ENCODE measurements at places on chromosomes 7 and 10. TPM values are rescaled to one million over a fixed set of nuclear protein-coding genes. Genes with fewer than 3 reads are reported as not detected.

DNA sequence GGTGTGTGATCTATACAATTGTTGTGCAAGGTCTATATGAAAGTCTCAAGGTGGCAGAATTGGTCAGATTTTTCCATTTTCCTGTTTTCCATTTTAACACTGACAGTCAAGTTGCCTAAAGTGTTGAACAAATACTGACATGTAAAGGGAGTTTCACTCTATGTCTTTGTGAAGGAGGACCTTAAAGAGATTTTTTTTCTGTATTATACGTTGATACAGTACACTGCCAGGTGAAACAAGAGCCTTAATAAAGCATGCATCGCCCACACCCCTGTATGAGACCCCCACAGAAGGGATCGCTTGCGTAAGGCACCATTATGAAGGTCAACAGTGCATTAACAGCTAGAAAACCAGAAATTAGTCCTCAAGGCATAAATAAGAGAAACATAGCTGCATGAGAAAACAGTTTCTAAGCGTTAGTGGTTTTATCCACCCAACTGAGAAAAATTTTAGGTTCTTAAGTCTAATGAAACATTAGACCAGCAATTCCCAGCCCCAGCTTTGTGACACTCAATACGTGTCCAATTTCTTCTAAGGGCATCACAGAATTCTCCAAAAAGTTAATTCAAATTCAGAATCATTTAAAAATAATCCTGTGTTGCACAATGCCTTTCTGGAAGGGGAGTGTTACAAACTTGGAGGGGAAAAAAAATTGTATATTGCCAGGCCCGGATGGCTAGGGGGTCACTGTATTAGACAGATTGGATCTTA, 6.9 kb downstream of the KLF6 start:
- DNase-seq = no peak
- H3K27me3 ChIP-seq = no peaks in the 10 kb centered on the region
- peak overlapping the region; percentile 61 for H3K4me3 ChIP-seq

GRCh38 chr10:124523901-124524300, 62.3 kb downstream of the LHPP start:
- no peaks in the 10 kb centered on the region for H3K36me3 ChIP-seq
- no peaks in the 10 kb centered on the region for H3K27me3 ChIP-seq
- H3K4me3 ChIP-seq = no peak overlapping the region
- no peaks in the 10 kb centered on the region for H3K4me1 ChIP-seq

DNA sequence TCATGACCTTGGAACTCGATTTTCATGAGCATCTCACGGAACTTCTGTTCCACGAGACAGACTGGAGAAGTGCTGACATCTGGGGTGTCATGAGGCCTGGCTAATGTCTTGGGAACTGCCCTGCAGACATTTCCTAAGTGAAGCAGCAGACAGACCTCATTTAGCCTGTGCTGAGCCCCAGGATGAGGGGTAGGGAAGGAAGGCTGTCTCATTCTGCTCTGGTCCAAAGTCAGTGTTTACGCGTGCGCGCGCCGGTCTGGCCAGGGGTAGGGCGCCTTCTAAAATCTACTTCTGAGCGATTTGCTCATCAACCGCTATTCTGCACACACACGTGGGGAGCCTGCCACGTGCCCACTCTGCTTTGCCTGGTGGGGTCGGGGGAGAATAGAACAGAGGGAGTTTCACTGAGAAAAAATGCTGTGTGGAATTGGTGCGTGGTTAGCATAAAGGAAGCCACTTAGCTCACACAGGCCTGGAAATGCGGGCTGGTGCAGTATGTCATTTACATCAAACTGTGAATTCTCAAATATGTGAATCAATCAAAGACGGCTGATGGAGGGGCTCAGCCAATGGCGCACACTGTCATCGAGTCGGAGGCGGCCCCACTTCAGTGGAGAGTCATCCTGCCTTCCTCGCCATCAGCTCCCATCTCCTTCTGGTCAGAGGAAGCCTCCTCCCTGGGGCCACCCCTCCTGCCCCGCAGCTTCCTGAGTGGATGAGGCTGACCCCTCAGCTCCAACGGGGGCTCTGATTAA, 335.1 kb downstream of the ADARB2 start:
- H3K27ac ChIP-seq = no peak overlapping the region
- no peaks in the 10 kb centered on the region for H3K27me3 ChIP-seq
- no peaks in the 10 kb centered on the region for H3K36me3 ChIP-seq
- H3K4me3 ChIP-seq = no peak overlapping the region
- no peaks in the 10 kb centered on the region for H3K4me1 ChIP-seq

DNA sequence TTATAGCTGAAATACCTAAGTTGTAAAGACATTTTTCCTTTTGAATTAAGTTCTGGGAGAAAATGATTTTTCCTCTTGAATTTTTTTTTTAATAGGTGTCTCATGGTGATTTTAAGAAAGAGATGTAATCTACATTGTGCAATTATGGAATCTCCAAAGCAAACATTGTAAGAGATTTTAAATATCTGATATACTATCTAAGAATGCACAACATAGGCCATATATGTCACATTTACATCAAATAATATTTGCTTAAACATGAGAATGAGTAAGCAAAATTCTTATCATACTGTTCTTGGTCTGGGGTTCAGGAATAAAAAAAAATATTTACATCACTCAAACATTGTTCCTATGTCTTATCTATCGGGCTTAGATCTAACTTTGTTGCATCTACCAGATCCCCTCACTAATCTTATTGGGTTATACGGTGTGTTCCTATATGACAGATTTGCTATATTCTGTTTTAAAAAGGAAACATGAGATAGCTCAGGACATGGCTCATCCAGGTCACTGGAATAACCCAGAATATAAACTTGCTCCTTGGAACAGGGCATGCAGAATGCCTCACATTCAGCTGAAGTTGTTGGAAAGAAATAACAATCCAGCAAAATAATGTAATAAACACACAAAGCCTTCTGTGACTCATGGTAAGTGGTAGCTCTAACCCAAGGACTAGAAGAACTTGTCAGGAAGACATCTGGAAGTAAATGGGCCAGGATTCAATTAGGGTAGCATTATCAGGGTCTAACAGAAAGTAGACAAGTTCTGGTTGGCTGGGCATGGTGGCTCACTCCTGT, 794.7 kb downstream of the IPMK start:
- no peaks in the 10 kb centered on the region for H3K27me3 ChIP-seq
- no peak for DNase-seq
- no peaks in the 10 kb centered on the region for H3K4me1 ChIP-seq

- no peaks in the 10 kb centered on the region for H3K4me1 ChIP-seq
- no peak overlapping the region for H3K4me3 ChIP-seq
- DNase-seq = no peak
- H3K27me3 ChIP-seq = no peaks in the 10 kb centered on the region
- H3K36me3 ChIP-seq = no peaks in the 10 kb centered on the region
These were observed 21.1 kb downstream of the FAM20C start for GRCh38 chr7:213324-213993.

DNA sequence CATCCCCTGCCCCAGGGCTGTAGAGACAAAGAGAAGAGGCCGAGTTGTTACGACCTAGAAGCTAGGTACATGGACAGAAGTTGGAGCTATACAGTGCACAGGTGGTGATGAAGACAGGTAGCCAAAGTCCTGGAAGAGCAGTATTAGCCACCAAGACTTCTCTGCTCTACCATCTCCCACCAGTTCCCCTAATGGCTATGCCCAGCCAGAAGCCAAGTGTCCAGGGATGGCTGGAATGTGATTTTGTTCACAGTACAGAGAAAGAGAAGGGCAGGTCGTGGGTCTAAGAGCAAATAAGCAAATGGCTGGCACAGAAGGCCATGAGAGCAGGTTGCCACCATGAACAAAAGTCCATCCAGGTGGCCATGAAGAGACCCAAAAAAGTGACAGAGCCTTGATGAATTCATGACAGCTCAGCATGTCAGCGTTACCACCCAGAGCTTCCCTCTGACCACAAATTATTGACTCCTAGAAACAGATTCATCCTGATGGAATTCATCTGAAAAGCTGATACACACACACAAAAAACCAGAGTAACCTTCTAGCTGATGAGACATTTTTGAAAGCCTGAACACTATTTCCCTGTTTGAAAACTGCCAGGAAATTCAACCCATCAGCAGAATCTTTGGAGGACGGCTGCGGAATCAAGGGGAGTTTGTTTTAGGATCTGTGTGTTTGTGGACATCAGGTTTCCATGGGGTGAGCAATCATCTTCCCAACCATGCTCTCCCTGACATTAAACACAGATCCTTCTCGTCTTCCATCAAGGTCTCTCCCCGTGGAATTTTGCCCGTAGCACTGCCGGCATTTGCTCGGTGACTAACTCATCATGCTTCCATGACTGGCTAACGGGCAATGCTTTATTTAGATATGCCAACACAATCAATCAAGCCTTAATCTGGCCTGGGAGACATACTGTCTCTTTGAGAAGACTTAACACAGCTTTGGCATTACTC, 906.7 kb upstream of the AUTS2 start:
- no peaks in the 10 kb centered on the region for H3K36me3 ChIP-seq
- no peaks in the 10 kb centered on the region for H3K27me3 ChIP-seq
- no peak overlapping the region for H3K27ac ChIP-seq

- no peak for DNase-seq
- no peak overlapping the region for H3K4me3 ChIP-seq
- H3K36me3 ChIP-seq = no peaks in the 10 kb centered on the region
- H3K4me1 ChIP-seq = no peaks in the 10 kb centered on the region
These were observed 59.6 kb upstream of the PITRM1 start for GRCh38 chr10:3231951-3232730.

GRCh38 chr10:57806675-57807074, 461.0 kb downstream of the IPMK start:
- H3K27me3 ChIP-seq = no peaks in the 10 kb centered on the region
- DNase-seq = no peak
- H3K4me1 ChIP-seq = no peaks in the 10 kb centered on the region
- no peak overlapping the region for H3K27ac ChIP-seq

GRCh38 chr10:89217057-89217990, 10.2 kb upstream of the CH25H start:
- no peak overlapping the region for H3K4me3 ChIP-seq
- no peaks in the 10 kb centered on the region for H3K4me1 ChIP-seq
- DNase-seq = no peak

DNA sequence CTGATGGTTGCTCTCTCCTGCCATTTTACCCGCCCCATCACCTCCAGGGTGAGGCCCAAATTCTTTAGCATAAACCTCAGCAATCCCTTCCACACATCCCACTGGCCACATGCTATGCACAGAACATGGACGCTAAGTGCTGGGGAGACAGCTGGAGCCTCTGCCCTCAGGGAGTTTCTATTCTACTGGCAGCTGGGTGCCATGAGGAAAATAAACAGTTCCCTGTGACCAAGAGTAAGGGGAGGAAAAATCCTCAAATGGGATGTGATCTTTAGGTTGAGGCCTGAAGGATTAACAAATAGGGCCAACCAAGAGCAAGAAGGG, 1.2 kb downstream of the PARP12 start:
- no peaks in the 10 kb centered on the region for H3K36me3 ChIP-seq
- H3K4me1 ChIP-seq = no peaks in the 10 kb centered on the region
- DNase-seq = no peak
- peak overlapping the region; percentile 94 for H3K27ac ChIP-seq
- no peaks in the 10 kb centered on the region for H3K27me3 ChIP-seq

DNA sequence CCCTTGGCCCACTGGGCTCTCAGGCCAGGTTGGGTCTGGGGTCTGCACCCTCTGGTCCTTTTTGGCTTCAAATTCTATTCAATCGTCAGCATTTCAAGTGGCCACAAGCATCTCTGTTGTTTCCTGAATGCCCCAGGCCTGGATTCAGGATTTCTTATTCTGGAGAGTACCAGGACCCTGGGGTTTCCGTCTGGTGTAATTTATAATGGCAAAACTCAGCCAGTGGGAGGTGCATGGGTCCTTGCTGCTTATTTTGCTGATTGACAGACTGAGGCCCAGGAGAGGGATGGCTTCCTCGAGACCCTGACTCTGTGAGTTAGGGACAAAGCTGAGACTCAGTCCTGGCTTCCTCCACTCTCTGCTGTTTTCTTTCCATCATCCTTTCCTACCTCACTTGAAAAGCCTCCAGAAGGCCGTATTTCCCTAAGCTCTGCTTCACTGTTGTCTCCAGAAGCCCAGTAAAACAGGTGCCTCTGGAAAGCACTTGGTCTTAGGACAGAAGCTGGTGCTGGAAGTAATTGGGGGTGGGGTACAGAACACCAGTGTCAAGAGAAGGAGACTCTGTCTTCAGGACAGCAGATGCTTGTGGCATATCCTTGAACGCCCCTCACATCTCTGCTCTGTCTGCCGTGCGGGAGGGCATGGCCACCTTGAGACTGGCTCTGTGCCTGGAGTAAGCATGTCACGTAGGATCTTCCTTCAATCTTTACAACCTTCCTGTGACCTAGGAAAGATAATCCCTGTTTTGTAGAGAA, 39.4 kb upstream of the SH2D4B start:
- no peaks in the 10 kb centered on the region for H3K27me3 ChIP-seq
- peaks cover 42% of the 10 kb centered on the region for H3K4me1 ChIP-seq
- no peak overlapping the region for H3K4me3 ChIP-seq
- DNase-seq = no peak
- no peaks in the 10 kb centered on the region for H3K36me3 ChIP-seq

- DNase-seq = no peak
- no peaks in the 10 kb centered on the region for H3K4me1 ChIP-seq
- H3K4me3 ChIP-seq = no peak overlapping the region
- H3K27ac ChIP-seq = no peak overlapping the region
- H3K27me3 ChIP-seq = no peaks in the 10 kb centered on the region
These were observed 123.1 kb upstream of the IMMP2L start for GRCh38 chr7:111685349-111685748.

DNA sequence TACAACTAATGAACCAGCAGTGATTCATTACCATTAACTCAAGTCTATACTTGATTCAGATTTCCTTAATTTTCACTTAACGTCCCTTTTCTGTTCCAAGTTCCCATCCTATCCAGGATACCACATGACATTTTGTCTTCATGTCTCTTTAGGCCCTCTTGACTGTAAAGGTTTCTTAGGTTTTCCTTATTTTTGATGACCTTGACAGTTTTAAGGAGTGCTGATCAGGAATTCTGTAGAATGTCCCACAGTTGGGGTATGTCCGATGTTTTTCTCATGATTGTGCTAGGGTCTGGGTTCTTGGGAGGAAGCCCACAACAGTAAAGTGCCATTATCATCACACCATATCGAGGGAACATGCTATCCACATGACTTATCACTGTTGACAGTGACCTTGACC, 162.7 kb downstream of the PTPN20 start:
- DNase-seq = no peak
- H3K36me3 ChIP-seq = no peaks in the 10 kb centered on the region
- H3K4me3 ChIP-seq = no peak overlapping the region
- H3K27me3 ChIP-seq = no peaks in the 10 kb centered on the region

GRCh38 chr10:59750155-59750945, 2.9 kb downstream of the MRLN start:
- H3K4me1 ChIP-seq = no peaks in the 10 kb centered on the region
- H3K36me3 ChIP-seq = no peaks in the 10 kb centered on the region
- DNase-seq = no peak
- no peaks in the 10 kb centered on the region for H3K27me3 ChIP-seq

GRCh38 chr7:134826105-134826504, 46.7 kb downstream of the CALD1 start:
- H3K36me3 ChIP-seq = no peaks in the 10 kb centered on the region
- DNase-seq = no peak
- H3K4me3 ChIP-seq = no peak overlapping the region
- H3K4me1 ChIP-seq = no peaks in the 10 kb centered on the region

- no peak overlapping the region for H3K27ac ChIP-seq
- no peaks in the 10 kb centered on the region for H3K4me1 ChIP-seq
- H3K4me3 ChIP-seq = no peak overlapping the region
These were observed 151.0 kb downstream of the PLPP4 start for GRCh38 chr10:120607710-120608703.

- no peaks in the 10 kb centered on the region for H3K4me1 ChIP-seq
- H3K27me3 ChIP-seq = peaks cover 10% of the 10 kb centered on the region
- no peaks in the 10 kb centered on the region for H3K36me3 ChIP-seq
These were observed at the start of gene WIPF3 for GRCh38 chr7:29806208-29806994. Gene WIPF3 (plus strand): TSS chr7:29806508. CDS start chr7:29834725, 28,217 bp downstream.

The NUP205 gene
- 49.6 TPM for total RNA-seq

The C10orf53 gene
- not detected for total RNA-seq

The GJD4 gene
- not detected for total RNA-seq

The MUC3A gene
- total RNA-seq = 0.16 TPM

The MSS51 gene
- total RNA-seq = 2.9 TPM

The FLNC gene
- 7.5 TPM for total RNA-seq

The ECD gene
- 39.3 TPM for total RNA-seq

The HOXA9 gene
- 7.5 TPM for total RNA-seq

The VWDE gene
- 8.8 TPM for total RNA-seq
